ENCODE measurements at places on chromosomes 1 and 21. TPM values are rescaled to one million over a fixed set of nuclear protein-coding genes. Genes with fewer than 3 reads are reported as not detected.

- DNase-seq = peak; percentile 49
Measured at GRCh38 chr21:45074048-45074817, at the start of gene ADARB1. Gene ADARB1, plus strand, starts transcription at chr21:45074580. Its CDS starts 97,077 bp downstream, at chr21:45171657.

DNA sequence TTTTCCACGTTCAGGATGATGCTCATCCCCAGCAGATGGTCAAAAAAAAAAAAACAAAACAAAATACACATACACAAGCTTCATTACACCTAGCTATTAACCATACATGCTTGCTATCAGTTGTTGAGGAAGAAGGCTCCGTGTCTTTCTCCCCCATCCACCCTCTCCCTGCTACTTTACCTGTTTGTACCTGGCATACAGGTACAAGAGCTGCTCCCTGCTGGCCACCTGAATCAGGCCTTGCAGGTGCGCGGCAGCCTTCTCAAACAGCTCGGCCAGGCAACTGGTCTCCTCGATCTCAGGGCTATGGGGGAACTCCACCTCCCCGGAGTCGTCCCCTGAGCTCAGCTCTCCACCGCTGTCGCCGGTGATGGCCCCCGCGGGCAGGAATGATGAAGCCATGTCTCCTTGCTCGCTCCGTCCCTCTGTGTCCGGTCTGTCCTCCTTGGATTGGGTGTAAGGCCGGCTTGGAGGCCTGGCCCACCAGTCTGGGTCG lies 464 bp downstream of the ACBD6 start:
- DNase-seq = peak; percentile 69

GRCh38 chr21:14361958-14362357 lies 21.0 kb downstream of the HSPA13 start:
- no peak for DNase-seq

DNA sequence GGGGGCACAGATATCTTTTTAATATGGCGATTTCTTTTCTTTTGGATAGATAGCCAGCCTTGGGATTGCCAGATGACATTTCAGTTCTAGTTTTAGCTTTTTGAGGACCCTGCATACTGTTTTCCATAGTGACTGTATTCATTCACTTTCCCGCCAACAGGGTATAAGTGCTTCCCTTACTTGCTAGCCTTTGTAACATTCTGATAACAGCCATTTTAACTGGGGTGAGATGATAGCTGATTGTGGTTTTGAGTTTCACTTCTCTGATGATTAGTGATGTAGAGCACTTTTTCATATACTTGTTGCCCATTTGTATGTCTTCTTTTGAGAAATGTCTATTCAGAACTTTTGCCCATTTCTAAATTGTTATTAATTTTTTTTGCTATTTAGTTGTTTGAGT lies 151.9 kb downstream of the NTPCR start:
- DNase-seq = no peak

DNA sequence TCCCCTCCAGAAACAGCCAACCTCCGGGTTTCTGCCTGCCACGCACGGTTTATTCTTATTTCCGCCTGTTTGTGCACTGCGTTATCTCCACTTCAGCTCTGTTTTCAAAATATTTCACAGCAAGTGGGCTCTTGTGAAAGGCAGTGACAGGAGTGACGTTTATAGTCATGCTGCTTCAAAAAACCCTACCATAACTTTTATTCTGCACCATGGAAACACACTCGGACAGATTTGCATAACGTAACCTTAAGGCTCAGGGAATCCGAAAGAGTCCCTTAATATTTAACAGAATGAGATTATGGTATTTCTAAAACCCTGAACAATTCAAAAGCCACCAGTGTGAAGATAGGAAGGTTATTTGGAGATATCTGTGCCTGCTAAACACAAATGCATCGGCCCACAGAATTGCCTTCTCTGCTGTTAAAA lies 782 bp upstream of the SDE2 start:
- no peak for DNase-seq

GRCh38 chr1:27662707-27663393 lies 9.1 kb downstream of the IFI6 start:
- DNase-seq = peak; percentile 83

DNA sequence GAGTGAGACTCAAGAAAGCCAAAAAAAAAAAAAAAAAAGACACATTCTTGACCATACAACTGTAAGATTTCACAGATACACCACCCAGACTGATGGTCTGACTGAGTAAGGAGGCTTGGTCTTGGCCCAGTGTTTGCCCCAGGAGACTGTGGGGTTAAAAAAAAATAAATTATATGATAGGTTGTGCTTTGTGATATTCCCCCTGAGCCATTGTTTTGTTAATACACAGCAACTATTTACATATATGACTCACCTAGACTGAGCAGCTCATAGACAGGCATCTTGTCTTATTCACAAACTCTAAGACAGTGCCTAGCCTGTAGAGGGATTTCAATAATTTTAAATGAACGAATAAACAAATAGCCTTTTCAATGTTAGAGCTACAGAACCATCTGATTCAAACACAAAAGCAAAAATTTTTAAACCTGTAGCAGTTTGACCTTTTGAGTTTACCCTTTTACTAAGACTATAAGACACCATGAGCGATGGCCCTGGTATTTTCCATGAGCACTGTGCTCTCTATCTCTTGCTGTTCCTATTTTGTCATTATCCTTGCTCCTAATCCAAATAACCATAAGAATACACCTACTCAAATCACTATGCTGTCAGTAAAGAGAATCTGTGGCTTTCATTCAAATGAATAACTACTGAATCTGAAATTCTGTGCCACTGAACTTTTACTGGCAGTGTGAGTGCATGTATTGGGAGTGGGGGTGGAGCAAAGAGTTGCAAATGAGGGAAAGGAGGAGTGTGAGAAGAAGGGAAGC lies 199.4 kb upstream of the PTBP2 start:
- DNase-seq = no peak

DNA sequence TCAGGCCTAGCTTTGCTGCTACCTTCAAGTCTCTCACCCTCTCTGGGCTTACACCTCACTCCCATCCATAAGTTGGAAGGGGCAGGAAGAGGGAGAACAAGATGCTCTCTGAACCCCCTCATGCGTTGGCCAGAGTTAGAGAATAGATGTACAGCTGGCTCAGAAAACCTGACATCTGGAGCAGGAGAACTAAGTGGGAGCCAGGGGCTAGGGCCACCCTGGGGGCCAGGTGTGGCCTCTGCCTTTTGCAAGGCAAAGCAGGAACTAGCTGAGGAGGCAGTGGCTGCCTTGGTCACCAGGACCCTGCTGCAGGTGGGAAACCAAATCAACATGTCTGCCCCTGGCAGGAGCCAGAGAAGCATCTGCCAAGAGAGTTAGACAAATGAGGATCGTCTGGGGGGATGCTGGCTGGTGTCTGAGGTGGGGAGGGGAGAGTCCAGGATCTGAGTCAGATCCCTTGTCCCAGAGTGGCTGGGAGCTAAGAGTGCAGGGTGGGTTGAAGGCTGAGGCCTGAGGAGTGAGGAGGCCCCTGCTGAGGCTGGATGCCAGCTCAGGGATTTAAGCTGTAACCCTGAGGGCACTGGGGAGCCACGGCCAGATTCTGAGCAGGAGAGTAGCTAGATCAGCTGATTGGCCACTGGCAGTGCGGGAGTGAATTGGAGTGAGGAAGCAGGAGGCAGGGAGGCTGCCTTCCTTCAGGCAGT lies 115.0 kb downstream of the EPHB2 start:
- DNase-seq = no peak

GRCh38 chr1:243415663-243416408 lies 160.0 kb downstream of the SDCCAG8 start:
- no peak for DNase-seq

- DNase-seq = peak; percentile 86
Measured at GRCh38 chr1:232524056-232524455, 105.9 kb downstream of the SIPA1L2 start.

DNA sequence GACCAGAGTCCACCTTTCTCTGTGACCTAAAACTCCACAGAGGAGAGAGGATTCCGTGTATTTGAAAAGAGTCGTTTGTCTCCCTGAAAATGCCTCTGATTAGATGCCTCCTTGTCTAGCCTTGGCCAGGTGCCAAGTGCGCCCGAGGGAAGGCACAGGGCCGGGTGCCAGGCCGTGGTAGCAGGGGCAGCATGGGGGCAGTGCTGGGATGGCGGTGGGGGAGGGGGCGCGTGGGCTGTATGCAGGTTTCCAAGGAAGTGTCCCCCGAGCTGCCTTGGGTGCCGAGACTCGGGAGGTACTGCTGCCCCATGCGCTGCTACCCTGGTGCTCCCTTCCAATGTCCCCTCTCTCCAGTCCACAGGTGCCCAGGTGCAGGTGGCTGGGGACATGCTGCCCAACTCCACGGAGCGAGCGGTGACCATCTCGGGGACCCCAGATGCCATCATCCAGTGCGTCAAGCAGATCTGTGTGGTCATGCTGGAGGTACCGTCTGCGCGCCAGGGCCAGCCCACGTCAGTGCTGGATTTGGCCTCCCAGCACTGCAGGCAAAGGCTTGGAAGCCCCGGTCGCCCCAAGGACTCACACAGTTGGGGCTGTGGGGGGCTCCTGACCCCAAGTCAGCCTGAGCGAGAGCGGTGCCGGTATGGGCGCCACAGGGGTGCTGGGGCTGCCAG lies 70.9 kb upstream of the COL6A1 start:
- peak; percentile 94 for DNase-seq

GRCh38 chr1:28458237-28459228 lies 47.3 kb upstream of the RCC1 start:
- no peak for DNase-seq

DNA sequence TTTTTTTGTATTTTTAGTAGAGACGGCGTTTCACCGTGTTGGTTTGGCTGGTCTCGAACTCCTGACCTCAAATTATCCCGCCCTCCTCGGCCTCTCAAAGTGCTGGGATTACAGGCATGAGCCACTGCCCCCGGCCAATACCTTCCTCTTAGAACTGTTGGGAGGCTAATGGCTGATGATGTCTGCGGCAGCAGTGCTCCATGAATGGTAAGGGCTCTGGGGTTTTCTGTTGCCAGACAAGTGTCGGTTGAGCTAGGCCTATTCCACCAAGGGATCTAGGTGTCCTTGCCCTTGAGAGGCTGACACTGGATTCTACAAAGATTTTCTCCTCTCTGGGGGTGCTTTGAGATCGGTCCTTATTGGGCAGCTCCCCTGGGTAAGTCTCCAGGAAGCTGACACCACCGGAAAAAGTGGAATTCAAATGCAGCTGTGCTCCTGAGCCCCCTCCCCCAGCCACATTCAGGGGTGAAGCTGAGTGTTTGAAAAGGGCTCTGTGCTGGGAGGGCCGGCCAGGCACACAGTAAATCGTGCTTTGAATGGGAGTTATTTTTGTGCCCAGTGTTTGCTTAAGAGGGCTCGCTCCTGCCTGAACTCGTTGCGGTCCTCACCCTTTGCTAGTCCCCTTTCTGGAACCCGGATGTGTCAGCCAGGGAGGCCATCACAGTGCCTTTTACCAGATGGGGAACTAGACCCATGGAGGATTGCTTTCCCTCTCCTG lies 5.2 kb downstream of the SOX13 start:
- DNase-seq = no peak

- no peak for DNase-seq
Measured at GRCh38 chr1:160625725-160626498, 20.9 kb downstream of the SLAMF1 start.

- no peak for DNase-seq
Measured at GRCh38 chr1:116003823-116004222, 27.5 kb downstream of the SLC22A15 start.

DNA sequence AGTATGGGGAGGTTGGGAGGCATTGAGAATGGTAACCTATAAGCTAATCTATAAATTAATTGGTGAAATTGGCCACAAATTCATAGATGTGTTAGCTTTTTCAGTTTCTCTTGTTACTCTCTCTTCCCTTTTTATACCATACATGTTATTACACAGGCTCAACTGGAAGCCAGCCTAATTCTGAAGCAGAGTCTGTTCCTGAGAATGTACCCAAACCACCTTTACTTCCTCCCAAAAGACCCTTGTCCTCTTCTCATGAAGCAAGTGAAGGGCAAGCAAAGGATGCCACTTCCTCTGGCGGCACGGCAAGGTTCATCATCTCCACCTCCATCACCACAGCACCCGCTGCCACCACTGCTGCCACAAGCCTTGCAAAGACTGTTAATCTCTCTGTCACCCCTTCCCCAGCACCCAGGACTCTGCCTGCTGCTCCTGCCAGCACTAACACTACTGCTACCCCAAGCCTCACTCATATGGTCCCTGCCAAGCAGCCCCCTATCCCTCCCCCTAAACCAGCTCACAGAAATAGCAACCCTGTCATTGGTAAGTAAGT lies 39.5 kb upstream of the RCC1 start:
- no peak for DNase-seq

GRCh38 chr1:154994269-154994587 lies 842 bp downstream of the LENEP start:
- no peak for DNase-seq

GRCh38 chr1:175208773-175209492 lies 16.4 kb upstream of the KIAA0040 start:
- peak; percentile 39 for DNase-seq

- no peak for DNase-seq
Measured at GRCh38 chr1:5764959-5765358, 227.3 kb downstream of the NPHP4 start.

- DNase-seq = no peak
Measured at GRCh38 chr1:246544001-246544400, 22.1 kb downstream of the TFB2M start.

DNA sequence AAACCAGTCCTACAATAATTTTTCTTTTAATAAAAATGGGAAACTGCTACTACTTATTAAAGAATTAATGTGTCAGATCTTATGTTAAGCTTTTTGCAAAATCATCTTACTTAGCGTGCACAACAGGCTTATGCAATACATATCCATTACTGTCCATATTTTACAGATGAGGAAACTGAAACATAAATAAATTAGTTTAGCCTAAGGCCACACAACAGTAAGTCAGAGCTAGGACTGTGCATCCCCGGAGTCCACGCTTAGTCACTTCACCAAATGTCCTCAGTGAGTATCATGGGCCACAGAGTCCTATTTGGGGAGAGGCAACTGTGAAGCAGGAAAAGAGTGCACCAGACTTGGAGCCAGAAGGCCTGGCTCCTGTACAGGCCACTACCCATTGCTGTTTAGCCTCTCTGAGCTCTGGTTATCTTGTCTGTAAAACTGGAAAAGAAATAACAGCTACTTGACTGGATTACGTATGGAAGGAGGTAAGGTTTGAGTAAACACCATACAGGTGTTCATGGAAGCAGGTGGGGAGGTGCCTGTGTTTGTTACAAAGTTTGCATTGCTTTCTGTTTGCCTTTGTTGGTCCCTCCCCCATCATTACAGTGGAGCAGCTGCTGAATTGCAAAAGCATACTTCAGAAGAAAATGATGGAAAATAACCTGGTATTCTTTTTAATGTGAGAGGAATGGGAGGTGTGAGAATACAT lies 192.8 kb downstream of the FCRL5 start:
- DNase-seq = no peak

- DNase-seq = peak; percentile 85
Measured at GRCh38 chr1:178189814-178190213, 95.9 kb downstream of the RASAL2 start.

GRCh38 chr1:173128742-173129141 lies 78.0 kb upstream of the TNFSF18 start:
- no peak for DNase-seq

GRCh38 chr1:172622541-172622940 lies 36.4 kb upstream of the FASLG start:
- DNase-seq = no peak

RNF186 gene
- not detected for total RNA-seq

SPRR1A gene
- not detected for total RNA-seq

SELENBP1 gene
- total RNA-seq = 1.4 TPM

PTGFR gene
- total RNA-seq = 0.03 TPM

MAN1C1 gene
- 0.67 TPM for total RNA-seq

ATG4C gene
- 9.2 TPM for total RNA-seq

SETSIP gene
- total RNA-seq = not detected
